ENCODE measurements at places on chromosomes 4 and X.

DNA sequence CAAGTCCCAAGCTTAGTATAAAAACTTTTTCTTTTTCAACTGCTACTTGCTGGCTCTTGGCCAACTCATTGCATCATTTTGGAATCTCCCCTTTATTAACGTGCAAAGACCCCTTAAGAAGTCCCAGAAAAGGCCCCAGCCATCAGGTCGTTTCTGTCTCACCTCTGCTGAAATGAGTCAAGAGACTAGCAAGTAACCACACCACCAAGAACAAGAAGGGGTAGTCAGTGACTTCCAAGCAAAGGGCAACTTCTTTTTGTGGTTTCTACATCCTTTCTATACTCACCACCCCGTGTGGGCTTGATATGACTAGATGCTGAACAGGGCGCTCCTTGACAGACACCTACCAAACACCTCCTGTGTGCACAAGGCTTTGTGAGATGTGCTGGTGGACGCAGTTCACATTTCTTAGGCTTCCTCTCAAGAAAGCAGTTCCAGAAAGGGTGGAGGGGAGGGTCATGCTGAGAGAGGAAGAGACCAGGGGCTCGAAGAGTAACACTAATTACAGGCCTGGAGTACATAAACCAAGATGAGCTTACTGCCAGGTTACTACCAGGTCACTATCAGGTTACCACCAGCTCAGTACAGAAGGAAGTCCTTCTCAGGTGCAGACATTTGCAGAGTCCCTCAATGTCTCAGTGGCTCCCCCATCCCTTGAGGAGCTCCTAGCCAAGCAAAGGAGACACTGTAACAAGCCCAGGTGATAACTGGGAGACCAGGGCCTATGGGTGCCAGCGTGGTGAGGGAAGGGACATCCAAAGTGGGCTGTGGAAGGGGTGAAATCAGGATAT is 19.3 kb downstream of the JAKMIP1 start:
- peak; percentile 47 for DNase-seq

- no peak for DNase-seq
Observed at GRCh38 chrX:153592091-153592833, 6.7 kb downstream of the CCNQ start.

- DNase-seq, result no peak
Observed at GRCh38 chrX:50700921-50701320, 113.1 kb downstream of the SHROOM4 start.

- DNase-seq, result no peak
Observed at GRCh38 chr4:83217721-83218522, 66.7 kb downstream of the COQ2 start.

- DNase-seq, result no peak
Observed at GRCh38 chr4:145709336-145709735, 29.4 kb downstream of the C4orf51 start.

DNA sequence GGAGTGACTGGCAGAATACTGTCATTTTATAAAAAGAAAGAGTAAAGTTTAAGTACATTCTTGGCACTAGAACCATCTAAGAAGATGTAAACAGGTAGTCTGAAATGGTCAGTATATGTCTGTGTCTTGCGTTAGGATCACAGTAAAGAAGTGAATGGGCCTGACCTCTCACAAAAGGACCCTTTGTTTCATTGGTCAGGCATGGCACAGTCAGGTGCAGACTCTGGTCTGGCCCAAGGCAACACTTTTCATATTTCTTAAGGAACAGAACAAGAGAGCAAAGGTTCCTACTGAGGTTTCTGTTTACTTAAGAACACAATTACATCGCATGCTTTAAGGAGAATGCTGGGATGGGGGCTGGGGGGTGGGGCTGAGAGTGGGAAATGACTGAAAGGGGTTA is 48.1 kb downstream of the RPGR start:
- no peak for DNase-seq

- no peak for DNase-seq
Observed at GRCh38 chrX:1500701-1501624, 36.0 kb downstream of the P2RY8 start.

DNA sequence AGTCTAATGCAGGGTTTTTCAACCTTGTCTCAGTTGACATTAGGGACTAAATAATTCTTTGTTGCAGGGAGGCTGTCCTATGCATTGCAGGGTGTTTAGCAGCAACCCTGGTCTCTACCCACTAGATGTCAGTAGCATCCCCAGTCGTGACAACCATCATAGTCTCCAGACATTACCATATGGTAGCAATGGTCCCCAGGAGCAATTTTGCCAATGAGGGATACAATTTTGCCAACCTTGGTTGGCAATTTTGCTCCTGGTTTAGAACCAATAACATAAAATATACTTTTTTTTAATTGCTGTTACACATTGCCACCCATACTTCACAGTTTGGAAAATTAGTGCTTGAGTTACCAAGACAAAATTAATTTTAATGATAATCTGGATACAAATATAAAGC is 6.0 kb downstream of the EREG start:
- DNase-seq, result no peak

Measured in stimulated activated CD4-positive, alpha-beta T cell treated with anti-CD3 and anti-CD28 coated beads, Interleukin-4, amount 100 ng/mL, for 48 hours (primary cell).